ENCODE measurements at places on chromosomes 12 and 14.

GRCh38 chr12:69834147-69834546 lies 9.1 kb downstream of the MYRFL start:
- DNase-seq: no peak

GRCh38 chr12:120234643-120235368 lies 30.7 kb downstream of the PXN start:
- DNase-seq: no peak

DNA sequence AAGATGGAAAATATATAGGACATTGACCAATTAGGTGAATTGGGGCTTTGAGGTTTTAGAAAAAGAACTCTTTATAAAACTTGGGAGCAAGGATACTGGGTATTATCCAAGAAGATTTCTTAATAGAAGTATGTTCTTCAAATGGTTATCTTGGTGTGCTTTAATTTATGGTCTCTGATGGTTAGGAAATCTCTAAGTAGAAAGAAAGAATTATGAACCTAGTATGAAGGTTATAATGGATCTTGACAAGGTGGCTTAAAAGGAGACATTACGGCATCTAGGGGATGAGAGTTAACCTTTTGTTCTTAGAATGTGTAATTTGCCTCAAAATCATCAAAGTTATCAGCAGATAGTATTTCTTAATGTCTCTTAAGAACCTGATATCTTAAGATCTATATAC lies 210.4 kb upstream of the PRICKLE1 start:
- DNase-seq: no peak

DNA sequence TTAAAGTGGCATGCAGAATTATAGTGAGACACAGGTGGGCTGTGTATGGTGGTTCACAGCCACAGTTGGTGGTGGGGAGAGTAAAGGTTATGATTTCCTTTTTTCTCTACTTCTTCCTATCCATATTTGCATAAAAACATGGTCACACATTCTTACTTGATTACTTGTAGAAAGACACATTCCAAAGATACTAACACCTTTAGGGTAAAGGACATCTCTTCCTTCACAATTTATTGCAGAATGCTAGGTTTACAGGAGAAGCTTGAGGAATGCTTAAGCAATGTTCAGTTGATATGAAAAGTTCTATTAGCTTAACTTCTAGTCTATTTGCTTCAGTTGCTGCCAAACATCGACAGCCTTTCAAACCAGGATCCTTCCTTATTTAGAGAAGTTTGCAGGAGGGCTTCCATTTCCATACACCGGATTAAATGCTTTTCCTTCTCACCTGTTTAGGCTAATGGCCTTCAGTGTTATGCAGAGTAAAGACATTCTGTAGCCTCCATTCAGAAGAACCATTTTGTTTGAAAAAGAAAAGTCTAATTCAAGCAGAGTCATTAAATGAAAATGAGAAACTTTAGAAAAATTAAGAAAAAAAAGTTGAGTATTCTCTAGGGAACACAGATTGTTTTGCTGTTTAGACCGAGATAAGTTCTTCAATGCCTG lies 2.6 kb upstream of the PHC1 start:
- no peak for DNase-seq

- no peak for DNase-seq
Measured at GRCh38 chr14:99753225-99754140, 39.7 kb upstream of the EML1 start.

- DNase-seq: no peak
Measured at GRCh38 chr14:52780893-52781292, 10.5 kb downstream of the GNPNAT1 start.

GRCh38 chr12:56763753-56764657 lies 881 bp downstream of the HSD17B6 start:
- no peak for DNase-seq

DNA sequence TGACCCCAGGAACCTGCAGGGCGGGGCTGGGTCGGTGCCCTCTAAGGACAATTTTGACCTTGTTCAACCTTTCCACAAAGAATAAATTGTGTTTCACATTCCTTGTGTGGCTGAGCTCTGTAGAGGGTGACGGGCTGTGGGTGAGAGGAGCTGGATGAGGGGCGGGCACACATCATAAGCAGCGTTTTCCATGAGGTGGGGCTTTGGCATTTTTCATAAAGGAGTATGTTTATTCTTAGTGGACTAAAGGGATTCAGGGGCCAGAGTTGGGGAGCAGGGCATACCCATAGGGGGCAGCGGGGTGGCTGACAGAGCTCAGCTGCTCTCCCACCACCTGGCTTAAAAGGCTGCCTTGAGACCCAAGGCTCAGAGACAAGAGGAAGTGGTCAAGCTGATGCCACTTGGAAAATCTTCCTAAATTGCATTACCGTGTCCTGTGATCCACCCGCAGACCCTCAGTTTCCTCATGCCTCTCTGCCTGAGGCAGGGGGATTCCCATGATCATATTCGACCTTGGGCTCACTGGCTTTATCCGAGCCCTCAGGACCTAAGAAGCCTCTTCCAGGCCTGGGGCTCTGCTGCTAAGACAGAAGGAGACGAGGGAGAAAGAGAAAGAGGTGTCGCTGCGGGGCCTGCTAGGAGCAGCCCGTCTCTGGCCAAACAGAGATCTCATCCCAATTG lies 11.4 kb downstream of the MMP14 start:
- DNase-seq: no peak

All from epithelial cell of prostate (primary cell).